ENCODE measurements at places on chromosomes 12 and 14.
A peak's percentile ranks its signal among the peaks of the same experiment; 100 is the strongest.

GRCh38 chr12:104154806-104155205, 16.8 kb upstream of the NFYB start:
- DNase-seq = no peak

DNA sequence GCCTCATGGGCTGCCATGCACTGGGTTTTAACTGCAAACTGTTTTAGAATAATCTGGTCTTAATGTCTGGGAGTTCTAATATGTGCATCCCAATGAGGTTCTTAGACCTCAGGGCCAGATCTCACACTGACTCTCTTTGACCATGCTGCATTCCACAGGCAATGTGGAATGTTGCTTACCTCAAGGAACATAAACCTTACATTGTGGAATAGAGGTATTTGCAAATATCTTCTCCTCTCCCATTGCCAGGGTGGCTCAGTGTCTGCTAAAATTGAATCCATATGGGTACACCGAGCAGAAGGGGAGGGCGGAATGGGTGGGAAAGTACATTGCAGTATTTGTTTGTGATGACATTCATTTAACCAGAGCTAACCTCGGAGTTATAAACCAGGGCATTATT, 78.6 kb downstream of the CHST11 start:
- no peak for DNase-seq

DNA sequence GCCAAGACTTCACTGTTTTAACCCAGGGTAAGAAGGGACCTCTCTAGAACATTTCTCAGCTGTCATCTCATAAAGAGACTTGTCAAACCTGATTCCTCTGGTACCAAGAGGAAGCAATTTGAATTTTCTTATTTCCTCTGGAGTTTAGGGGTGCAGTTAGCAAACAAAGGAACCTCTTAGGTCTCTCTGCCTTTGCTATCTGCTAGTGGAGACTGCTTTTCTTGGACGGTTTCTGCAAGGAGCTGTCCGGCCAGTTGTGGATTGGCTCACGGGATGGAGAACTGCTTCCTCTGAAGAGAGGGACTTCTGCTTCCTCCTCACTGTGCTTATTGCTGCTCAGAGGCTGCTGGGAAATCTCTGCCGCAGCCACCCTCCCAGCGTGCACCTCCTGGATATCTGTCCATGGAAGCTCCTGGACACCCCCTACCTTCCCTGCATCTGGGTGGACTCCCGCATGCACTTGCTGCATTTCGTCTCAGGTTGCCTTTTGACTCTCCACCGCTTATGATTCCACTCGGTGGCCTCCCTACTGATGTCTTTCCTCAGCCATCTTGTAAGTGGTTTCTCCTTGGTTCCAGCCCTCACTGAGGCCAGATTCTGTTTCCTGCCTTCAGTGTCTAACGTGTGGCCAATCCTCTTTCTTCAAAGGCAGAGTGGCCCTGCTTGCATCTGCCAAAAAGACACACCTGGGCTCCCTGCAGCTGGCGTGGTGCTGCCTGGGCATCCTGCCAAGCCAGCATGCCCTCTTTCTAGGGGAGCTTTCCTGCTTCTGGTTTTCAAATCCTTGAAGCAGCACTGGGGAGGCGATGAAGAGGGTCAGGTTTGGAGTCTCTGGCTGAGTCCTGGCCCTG, 187.3 kb downstream of the CHST11 start:
- DNase-seq = peak; percentile 86

GRCh38 chr12:14714437-14714836, 18.0 kb upstream of the GUCY2C start:
- DNase-seq = peak; percentile 78

DNA sequence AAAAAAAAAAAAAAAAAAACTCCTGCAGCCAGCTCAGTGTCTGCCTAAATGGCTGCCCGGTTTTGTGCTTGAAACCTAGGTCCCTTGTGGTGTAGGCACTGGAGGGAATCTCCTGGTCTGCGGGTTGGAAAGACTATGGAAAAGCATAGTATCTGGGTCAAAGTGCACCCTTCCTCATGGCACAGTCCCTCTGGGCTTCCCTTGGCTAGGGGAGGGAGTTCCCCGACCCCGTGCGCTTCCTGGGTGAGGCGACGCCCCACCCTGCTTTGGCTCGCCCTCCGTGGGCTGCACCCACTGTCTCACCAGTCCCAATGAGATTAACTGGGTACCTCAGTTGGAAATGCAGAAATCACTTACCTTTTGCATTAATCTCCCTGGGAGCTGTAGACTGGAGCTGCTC, 14.3 kb downstream of the PTCSC3 start:
- DNase-seq = no peak

- DNase-seq = no peak
Observed at GRCh38 chr14:56244138-56244789, 126.1 kb downstream of the PELI2 start.

DNA sequence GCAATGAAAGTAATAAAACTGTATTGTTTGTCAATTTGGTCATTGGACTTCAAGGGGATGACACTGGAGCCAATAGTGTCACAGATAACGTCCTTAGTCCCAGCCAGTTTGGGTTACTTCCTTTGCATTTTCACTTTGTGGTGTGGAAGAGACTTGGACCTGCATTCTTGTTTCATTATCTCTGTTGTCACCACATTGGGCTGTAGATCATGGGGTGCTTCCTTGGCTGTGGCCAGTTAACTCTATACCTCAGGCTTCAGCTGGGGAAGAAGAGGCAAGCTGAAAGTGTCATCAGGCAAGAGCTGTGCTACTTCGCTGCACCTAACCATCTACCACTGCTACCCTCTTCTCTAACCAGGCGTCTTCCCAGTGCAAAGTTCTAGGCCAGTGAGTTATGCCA, 15.1 kb upstream of the CISTR start:
- no peak for DNase-seq

DNA sequence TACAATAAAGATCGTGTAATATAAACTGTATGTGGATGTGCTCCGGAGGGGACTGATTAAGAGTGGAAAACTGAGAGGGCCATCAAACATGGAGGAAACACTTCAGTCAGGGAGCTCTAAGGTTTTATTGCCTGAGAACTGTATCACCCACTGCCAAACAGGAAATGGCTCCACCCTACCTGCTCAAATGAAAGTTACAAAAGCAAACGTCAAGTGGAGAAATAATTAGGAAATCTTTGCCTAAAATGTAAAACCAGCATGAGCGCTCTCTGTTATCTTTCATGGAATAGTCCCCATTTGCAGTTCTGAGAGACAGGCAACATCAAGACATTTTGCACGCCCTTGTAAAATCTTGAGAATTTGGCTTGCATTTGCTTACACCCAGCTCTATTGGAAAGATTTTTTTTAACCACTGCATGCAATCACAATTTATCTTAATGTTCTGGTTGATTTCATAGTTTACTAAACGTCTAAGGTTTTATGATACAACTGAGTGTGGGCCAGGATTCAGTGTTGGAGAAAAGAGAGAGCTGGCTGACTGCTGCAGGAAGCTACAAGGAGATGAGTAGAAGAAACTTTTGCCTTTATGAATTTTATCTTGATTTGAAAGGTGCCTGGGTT, 344.0 kb upstream of the PRICKLE1 start:
- DNase-seq = no peak

- no peak for DNase-seq
Observed at GRCh38 chr12:92224685-92225331, 79.2 kb upstream of the BTG1 start.

DNA sequence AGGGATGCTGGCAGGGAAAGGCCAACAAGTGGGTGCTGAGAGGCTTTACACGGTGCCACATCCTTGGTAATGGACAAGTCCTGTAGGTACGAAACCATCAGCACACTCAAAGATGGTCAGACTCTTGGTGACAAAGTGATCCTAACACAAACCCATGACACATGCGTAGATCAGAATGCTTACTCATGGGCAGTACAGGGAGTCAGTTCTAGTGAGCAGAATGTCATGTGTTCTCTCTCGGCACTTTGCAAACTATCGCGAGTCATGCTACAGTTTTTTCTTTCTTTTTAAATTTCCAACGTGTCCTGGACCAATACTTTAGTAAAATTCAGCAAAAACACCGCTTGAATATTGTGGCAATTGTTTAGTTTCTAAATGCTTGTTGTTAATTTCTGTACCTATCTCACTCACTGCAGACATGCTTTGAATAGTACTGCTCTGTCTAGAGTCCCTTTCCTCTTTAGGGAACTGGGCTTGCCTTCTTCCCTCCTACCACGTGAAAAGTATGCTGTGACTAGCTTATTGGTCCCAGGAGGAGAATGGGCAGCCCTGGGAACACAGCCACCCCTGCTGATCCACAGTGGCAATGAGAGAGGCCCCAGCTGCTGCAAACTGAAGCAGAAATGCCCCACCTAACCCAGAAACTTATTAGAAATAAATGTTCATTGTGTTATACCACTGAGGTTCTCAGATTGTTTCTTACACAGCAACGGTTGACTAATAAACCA, 62.4 kb downstream of the UBR7 start:
- peak; percentile 12 for DNase-seq

GRCh38 chr12:53195516-53196420, 11.3 kb downstream of the ITGB7 start:
- DNase-seq = no peak

GRCh38 chr12:29639893-29640495, 142.5 kb upstream of the OVCH1 start:
- no peak for DNase-seq

DNA sequence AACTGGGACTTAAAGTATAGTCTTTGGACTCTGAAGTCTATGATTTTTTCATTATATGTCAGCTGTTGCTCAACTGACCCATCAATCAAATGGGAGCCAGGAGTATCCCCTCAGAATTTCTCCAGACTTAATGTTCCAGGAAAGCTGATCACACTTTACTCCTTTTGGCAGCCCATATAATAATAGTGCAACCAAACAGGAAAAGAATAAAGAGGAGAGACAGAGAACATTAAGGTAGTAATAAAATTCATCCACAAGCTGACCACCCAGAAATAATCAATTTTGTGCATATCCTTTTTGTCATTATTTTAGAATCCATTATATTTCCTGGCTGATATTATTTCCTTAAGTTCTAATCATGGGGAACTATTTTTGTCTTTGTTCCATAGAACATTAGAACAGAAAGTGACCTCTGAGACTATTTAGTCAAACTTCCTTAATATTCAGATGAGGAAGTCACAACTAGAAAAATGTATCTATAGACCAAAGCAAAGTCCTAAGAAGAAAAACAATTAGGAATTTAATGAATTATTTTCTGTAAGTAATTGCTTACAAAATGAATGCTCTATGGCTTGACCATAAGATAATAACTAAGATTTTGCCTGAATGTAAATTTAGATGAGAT, 238.1 kb upstream of the SEL1L start:
- DNase-seq = no peak

DNA sequence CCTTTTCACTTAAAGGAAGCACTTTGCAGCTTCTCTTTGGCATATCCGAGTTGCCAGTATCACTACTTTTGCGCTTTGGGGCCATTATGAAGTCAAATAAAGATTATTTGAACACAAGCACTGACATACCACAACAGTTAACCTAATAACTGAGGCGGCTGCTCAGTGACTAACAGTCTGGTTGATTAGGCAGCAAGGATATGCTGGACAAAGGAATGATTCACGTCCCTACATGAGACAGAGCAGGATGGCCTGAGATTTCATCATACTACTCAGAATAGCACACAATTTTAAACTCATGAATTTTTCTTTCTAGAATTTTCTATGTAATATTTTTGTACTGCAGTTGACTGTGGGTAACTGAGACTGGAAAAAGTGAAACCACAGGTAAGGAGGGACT, 56.9 kb upstream of the E2F7 start:
- DNase-seq = no peak

DNA sequence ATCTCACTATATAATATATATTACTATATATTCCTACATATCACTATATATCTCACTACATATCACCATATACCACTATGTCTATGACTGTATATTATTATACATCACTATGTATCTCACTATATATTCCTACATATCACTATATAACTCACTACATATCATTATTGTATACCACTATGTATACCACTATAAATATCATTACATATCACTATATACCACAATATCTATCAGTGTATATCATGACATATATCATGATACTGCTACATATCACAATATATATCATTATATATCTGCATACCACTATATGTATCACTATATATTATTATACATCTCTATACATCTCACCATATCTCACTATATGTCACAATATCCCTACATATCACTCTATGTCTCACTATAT, 121.5 kb downstream of the ASCL4 start:
- DNase-seq = no peak

- DNase-seq = no peak
Observed at GRCh38 chr14:20429801-20430669, 5.9 kb downstream of the KLHL33 start.

DNA sequence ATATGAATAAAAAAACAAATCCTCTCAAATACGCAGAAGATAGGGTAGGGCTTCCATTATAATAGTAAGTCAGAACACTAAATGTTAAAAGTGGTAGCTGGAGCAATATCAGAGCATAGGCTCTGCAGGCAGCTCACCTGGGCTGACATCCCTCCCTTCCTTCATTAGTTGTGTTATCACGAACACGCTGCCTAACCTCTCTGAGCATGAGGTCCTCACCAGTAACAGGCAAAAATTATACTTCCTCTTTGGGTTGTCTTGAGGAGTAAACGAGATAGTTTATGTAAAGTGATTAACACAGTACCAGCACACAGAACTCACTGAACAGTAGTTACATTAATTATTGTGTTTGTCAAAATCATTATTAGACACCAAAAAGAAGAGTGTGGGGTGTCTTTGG, 154.3 kb downstream of the STXBP6 start:
- no peak for DNase-seq

DNA sequence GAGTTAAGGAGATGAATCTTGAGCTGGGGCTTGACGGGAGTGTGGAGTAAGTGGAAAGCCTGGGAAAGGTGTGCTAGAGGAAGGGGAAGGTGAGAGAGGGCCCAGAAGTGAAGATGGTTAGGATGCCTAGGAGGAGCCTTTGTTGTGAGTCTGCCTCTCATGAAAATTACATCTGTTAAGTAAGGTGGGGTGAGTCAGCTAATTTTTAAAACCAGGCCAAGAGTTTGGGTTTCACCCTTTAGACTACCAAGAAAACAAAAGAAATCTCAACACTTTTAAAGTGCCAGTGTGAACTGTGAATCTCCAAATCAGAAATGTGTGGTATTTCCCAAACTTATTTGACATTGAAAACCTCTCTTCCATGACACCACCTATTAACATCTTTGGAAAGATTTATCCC, 185.2 kb downstream of the CRADD start:
- no peak for DNase-seq

DNA sequence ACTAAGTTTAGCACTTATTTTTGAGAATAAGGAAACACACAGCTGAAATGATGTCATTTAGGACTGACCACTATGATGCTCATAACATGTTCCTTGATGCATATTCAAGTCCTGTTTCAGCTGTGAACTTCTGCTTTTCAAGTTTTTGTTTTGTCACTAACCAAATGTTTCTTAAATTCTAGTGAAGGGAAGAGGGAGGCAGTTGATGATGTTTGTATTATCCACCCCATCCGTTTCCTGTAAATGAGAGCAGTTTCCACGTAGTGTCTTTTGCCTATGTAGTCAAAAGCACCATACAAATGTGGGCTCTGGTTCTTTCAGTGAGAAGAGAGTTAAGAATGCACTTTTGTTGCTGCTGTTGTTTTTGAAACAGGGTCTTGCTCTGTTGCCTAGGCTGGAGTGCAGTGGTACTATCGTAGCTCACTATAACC, 491.8 kb downstream of the PCNX1 start:
- DNase-seq = no peak
